Ascending aorta (tissue), 2 donors: ENCODE measurements at places on chromosomes 1 and 21. TPM values are rescaled to one million over a fixed set of nuclear protein-coding genes. Genes with fewer than 3 reads are reported as not detected.

The HPCA gene
- not detected for total RNA-seq

The APCS gene
- not detected for total RNA-seq

The OR2T2 gene
- total RNA-seq: not detected

The OR2T11 gene
- total RNA-seq: 2.8 TPM

The SLC9C2 gene
- total RNA-seq: not detected

The SLAMF7 gene
- not detected for total RNA-seq

The MCOLN2 gene
- total RNA-seq: not detected
